ENCODE measurements at places on chromosomes 3 and 15. TPM values are rescaled to one million over a fixed set of nuclear protein-coding genes. Genes with fewer than 3 reads are reported as not detected.

GASK1A gene
- total RNA-seq: 2.1 TPM

DUOXA2 gene
- 24.6 TPM for total RNA-seq

GP5 gene
- 0.27 TPM for total RNA-seq

SRGAP3 gene
- 8.3 TPM for total RNA-seq

ZMYND10 gene
- 0.44 TPM for total RNA-seq

RPL15 gene
- total RNA-seq: 2,924 TPM

GP9 gene
- not detected for total RNA-seq

DNA sequence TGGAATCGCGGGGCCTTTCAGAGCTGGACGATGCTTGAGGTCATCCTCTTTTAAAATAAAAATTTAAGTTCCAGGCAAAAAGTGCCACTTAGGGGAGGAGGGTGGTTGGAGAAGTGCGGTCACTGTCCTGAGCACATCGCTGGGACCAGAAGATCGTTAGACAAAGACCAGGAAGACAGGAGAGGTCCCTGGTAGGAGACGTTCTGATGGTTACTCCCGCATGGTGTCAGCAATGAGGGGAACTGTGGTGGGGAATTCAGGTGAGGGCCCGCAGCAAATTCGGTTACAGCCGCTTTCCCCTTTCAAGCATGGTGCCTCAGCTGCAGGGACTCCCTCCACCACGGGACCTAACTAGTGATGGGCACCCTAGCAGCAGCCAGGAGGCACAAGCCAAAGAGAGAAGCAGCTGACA is 1.0 kb upstream of the ISY1 start:
- peaks cover 13% of the 10 kb centered on the region for H3K4me1 ChIP-seq
- H3K4me3 ChIP-seq: peak overlapping the region; percentile 51
- H3K36me3 ChIP-seq: peaks cover 2% of the 10 kb centered on the region
- H3K27ac ChIP-seq: peak overlapping the region; percentile 98
- peak; percentile 39 for DNase-seq

GRCh38 chr15:36632226-36632625 is 52.8 kb downstream of the CDIN1 start:
- H3K4me1 ChIP-seq: no peaks in the 10 kb centered on the region
- no peak overlapping the region for H3K27ac ChIP-seq
- no peaks in the 10 kb centered on the region for H3K36me3 ChIP-seq
- no peak for DNase-seq
- H3K27me3 ChIP-seq: no peaks in the 10 kb centered on the region

DNA sequence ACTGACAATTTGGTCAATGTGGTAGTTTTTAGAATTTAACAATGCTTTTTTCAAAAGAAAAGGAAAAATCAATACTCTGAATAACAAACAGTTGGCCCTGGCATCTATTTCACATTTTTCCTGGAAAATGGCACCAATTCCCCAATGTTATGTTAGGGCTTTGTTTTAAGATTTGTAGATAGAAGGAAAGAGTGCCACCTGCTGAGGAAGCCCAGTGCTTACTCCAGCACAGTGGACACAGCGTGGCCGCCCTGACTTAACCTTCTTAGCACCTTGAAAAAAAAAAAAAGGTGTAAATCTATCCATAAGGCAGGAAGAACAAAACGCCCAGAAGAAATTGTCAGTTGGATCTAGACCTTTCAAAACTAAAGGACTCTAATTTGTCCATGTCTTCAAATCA is 110.7 kb upstream of the CNTN4 start:
- H3K4me3 ChIP-seq: no peak overlapping the region
- no peaks in the 10 kb centered on the region for H3K4me1 ChIP-seq
- peak; percentile 63 for DNase-seq
- H3K27ac ChIP-seq: no peak overlapping the region
- no peaks in the 10 kb centered on the region for H3K36me3 ChIP-seq

DNA sequence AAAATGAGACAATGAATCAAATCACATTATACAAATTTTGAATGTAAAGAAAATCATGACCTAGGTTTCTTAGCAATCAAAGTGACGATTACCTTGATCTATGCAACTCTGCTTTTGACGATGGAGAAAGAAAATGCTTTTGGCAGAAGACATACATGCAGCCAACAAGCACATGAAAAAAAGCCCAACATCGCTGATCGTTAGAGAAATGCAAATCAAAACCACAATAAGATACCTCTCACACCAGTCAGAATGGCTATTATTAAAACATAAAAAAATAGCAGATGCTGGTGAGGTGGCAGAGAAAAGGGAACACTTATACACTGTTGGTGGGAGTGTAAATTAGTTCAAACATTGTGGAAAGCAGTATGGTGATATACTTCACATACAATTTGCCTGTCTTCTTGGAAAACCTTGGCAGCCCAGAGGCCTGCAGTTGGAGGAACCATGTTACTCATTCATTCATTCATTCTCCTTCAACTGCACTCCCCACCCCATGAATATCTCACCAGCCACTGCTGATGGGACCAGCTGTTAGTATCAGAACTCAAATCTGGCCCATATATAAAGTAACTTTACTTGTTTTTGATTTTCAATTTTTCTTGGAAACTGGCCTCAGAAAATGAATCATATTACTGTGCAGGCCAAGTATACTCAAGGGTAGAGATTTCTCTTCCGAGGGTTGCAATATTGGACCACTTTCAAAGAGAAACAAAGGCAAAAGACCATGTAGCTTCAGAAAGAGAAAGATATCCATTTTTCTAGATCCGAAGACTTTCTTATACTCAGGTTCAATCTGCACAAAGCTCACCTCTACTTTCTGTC is 358.6 kb upstream of the ARHGEF26 start:
- no peak overlapping the region for H3K27ac ChIP-seq
- no peak overlapping the region for H3K4me3 ChIP-seq
- no peaks in the 10 kb centered on the region for H3K36me3 ChIP-seq

DNA sequence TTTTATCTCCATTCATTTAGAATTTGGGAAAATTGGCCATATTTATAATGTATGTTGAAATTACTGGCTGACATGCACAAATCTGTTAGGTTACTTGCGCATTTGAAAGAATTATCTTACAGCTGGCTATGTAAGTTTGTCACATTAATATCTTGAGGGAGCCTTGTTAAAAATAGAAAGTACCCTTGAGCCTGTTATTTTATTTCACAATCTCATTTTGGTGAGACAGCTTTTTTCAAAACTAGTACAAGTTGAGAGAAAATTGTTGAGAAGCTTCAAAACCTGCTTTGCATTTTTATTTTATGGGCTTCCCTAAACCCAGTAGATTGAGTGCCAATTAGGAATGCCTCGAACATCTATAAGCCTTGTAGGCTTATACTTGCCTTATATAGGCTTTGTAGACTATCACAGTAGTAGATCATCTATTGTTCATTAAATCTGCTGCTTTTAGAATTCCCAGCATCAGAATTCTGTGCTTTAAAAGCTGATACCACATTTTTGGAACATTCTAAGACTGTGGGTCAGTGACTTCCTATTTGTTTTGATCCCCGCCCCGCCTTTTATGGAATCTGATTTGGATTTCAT is 6.3 kb downstream of the IDH3A start:
- H3K36me3 ChIP-seq: peaks cover 6% of the 10 kb centered on the region
- H3K4me3 ChIP-seq: no peak overlapping the region
- no peak overlapping the region for H3K27ac ChIP-seq
- H3K27me3 ChIP-seq: no peaks in the 10 kb centered on the region
- no peak for DNase-seq
- no peaks in the 10 kb centered on the region for H3K4me1 ChIP-seq

DNA sequence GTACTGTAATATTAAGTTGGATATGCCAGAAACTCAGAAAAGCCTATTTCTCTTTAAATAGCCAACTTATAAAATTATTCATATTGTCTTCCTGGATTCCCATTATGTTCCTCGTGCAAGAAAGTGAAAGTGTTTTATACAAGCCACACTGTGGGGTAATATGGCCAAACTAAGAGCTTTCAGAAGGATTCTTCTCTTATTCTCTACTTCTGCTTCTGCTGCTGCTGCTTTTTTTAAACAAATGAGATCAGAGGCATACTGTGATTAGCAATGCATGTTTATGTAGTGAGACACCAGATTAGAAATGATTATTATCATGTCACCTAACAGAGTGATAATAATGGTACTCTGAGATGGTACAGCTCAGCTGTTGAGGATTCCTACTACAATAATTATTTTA is 1026.5 kb upstream of the CFAP20DC start:
- no peaks in the 10 kb centered on the region for H3K36me3 ChIP-seq
- H3K27ac ChIP-seq: no peak overlapping the region
- H3K4me1 ChIP-seq: no peaks in the 10 kb centered on the region
- no peak overlapping the region for H3K4me3 ChIP-seq

Measured in hepatocyte (in vitro differentiated cells).